Activated CD4-positive, alpha-beta T cell treated with anti-CD3 and anti-CD28 coated beads, Interleukin-2, amount 10 ng/mL, durations not matched to agents 24 days and 14 days (primary cell): ENCODE measurements at places on chromosomes 7 and 10. TPM values are rescaled to one million over a fixed set of nuclear protein-coding genes. Genes with fewer than 3 reads are reported as not detected.

DNA sequence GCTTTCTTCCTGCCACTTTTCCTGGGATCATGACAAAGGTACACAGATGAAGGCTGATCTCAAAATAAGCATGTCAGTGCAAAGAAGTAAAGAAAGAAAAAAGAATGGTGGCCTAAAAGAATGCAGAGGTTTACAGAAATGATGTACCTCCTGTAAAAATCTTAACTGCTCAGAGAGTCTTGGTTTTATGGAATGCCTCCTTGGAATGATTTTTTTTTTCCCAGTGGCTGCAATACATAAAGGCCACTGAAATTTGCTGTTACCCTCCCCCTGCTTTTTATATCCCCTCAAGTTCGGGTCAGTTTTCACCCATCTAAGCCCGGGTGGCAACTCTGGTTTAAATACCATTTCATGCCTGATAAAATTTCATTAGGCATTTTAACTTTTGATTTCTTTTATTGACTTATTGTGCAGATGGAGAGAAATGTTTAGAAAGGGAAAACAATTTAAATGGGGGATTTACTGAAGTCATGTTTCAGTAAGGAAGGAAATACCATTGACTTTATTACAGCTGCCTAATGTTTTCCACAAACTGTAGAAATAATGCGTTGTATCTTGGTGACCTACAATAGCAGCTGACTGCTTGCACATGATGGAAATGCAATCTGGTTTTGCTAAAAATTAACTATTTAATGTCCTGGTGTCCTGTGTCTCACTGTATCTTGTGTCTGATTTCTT is 102.5 kb downstream of the SAMD9 start:
- no peak overlapping the region for H3K27ac ChIP-seq
- H3K4me3 ChIP-seq: no peak overlapping the region
- peaks cover 12% of the 10 kb centered on the region for H3K4me1 ChIP-seq
- H3K36me3 ChIP-seq: peaks cover 1% of the 10 kb centered on the region
- no peak for DNase-seq

DNA sequence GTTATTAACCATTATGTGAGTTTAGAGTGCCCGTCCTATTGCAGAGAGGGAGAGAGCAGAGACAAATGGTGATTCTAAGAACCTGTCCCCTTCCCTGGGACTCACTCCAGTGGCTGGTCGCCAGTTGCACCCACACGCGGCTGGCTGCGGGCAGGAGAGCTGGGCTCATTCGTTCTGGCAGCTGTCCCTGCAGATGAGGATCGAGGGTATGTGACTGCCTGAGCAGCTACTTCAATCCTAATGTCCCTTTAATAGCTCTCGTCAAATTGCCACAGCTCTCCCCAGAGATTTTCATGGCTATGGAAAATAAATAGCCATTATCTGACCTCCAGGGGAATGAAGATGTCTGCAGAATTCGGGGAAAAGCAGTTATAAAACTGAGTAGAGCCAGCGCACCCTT is 41.6 kb downstream of the RBM28 start:
- H3K27me3 ChIP-seq: no peaks in the 10 kb centered on the region
- H3K4me1 ChIP-seq: no peaks in the 10 kb centered on the region
- DNase-seq: no peak

GRCh38 chr7:27459731-27460053 is 203.0 kb downstream of the HIBADH start:
- H3K4me1 ChIP-seq: no peaks in the 10 kb centered on the region
- DNase-seq: no peak
- no peaks in the 10 kb centered on the region for H3K36me3 ChIP-seq
- H3K27me3 ChIP-seq: peaks cover 3% of the 10 kb centered on the region
- H3K4me3 ChIP-seq: no peak overlapping the region

GRCh38 chr7:132636581-132636980 is 60.3 kb upstream of the PLXNA4 start:
- H3K27me3 ChIP-seq: peaks cover 2% of the 10 kb centered on the region
- H3K36me3 ChIP-seq: no peaks in the 10 kb centered on the region
- no peaks in the 10 kb centered on the region for H3K4me1 ChIP-seq

GRCh38 chr10:104049504-104050250 is 36.0 kb downstream of the COL17A1 start:
- peaks cover 5% of the 10 kb centered on the region for H3K27me3 ChIP-seq
- DNase-seq: no peak
- H3K27ac ChIP-seq: no peak overlapping the region
- H3K4me3 ChIP-seq: no peak overlapping the region
- H3K4me1 ChIP-seq: peaks cover 2% of the 10 kb centered on the region

- no peak overlapping the region for H3K4me3 ChIP-seq
- H3K27ac ChIP-seq: no peak overlapping the region
- peaks cover 26% of the 10 kb centered on the region for H3K27me3 ChIP-seq
- no peaks in the 10 kb centered on the region for H3K36me3 ChIP-seq
- no peaks in the 10 kb centered on the region for H3K4me1 ChIP-seq
- no peak for DNase-seq
These were observed 28.4 kb upstream of the PDLIM1 start for GRCh38 chr10:95319239-95319638.

DNA sequence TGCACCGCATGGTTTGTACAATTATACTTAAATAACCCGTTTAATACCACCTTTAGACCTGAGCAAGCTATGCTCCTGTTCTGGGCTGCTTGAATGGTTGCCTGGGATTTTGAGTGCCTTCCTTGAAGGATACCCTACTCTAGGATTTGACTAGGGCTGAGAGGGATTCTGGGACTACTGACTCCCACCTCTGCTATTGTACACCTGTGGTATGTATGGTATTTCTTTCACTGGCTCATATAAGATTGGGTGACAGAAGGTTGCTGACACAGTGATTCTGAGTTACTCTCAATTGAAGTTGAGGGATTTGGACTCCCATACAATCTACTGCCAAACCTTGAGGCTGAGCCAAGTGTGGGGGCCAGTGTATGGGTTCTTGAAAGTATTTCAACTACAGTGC is 494.4 kb upstream of the SEMA3D start:
- DNase-seq: no peak
- no peaks in the 10 kb centered on the region for H3K4me1 ChIP-seq
- H3K36me3 ChIP-seq: no peaks in the 10 kb centered on the region
- no peak overlapping the region for H3K27ac ChIP-seq

NYAP1 gene
- total RNA-seq: 0.17 and 0.49 TPM in 2 replicates

ACSL5 gene
- total RNA-seq: 42.8 and 48.6 TPM in 2 replicates

SLC29A4 gene
- total RNA-seq: 1.1 and 1.8 TPM in 2 replicates
